ENCODE measurements at places on chromosomes 6 and 20.

- DNase-seq = no peak
These were observed 19.0 kb downstream of the VAPB start for GRCh38 chr20:58407966-58408557.

DNA sequence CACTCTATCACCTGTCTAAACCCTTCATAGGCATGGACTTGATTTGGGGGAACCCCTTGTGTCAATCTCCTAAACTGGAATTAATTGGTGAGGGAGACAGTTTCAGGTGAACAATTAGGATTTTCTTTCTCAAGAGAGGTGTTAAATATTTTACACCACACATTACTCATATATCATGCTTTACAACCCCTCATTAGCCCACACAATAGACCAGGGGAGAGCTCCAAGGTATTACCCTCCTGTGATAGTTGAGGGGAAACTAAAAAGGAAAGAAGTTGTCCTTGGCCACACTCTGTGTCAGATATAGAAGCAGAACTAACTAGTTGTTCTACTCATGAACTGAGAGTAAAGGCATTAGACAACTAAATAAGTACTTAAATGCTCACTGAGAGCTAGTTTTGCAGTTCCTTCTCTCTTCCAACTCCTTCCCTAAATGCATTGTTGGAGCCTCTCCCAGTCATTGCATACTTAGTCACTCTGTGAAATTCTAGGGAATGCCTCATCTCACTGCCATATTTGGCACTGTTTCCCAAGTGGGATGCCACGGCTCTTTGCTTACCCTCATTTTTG, 183.7 kb upstream of the CEP162 start:
- DNase-seq = no peak

DNA sequence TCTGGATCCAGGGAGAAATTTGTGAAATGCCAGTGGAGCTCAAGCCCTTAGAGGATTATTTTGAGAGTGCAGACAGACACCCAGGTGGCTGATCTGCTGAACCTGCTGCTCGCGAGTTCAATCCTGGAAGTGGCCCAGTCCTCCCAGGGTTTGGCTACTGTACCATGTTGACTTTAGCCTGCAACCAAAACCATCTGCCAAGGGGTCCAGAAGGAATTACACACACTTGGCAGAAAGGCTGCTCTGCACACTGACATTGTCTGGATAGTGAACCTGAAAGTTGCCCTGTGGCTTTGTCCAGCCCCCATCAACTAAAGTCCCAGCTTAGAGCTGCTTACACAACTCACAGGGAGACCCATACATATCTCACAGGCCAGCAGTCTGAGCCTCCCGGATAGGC, 21.6 kb upstream of the PI3 start:
- DNase-seq = no peak

GRCh38 chr20:1423625-1424106, 30.8 kb upstream of the FKBP1A start:
- DNase-seq = no peak

DNA sequence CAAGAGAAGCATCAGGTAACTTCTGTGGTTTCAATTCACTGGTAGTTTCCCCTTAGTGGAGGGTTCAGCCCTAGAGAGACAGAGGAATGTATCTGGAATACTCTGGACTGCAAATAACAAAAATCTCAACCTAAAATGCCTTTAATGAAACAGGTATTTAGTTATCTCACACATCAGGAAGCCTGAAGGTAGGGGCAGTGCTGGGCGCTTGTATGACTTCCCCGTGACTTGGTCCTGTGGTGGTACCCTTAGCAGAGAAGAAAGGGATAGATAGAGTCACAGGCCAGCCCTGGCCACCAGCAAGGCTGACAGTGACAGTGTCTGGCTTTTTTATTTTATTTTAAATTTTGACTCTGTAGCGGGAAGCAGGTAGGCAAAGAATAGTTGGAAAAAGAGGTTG, 14.9 kb downstream of the LRRC1 start:
- DNase-seq = no peak

- DNase-seq = no peak
These were observed 213.9 kb upstream of the ECI2 start for GRCh38 chr6:4349323-4349722.

- no peak for DNase-seq
These were observed 168.4 kb downstream of the DOK5 start for GRCh38 chr20:54643761-54644160.

- DNase-seq = no peak
These were observed 89.0 kb downstream of the CDS2 start for GRCh38 chr20:5215672-5216304.

DNA sequence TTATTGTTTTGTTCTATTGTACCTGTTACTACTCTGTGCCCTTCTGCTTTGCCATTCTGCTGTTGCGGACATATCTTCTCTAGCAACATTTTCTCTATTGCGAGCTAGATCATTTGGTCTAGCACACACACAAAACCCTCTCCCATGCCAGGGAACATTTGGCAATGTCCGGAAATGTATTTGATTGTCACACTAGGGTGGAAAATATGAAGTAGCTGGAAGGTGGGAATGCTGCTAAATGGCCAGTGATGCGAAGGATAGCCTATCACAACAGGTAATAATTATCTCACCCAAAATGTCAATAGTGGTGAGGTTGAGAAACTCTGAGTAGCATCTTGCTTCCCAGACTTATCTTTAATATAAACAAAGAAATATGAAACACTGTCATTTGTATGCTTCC, 331.9 kb downstream of the HTR1B start:
- no peak for DNase-seq

GRCh38 chr6:23371132-23371915, 754.7 kb upstream of the NRSN1 start:
- DNase-seq = no peak

DNA sequence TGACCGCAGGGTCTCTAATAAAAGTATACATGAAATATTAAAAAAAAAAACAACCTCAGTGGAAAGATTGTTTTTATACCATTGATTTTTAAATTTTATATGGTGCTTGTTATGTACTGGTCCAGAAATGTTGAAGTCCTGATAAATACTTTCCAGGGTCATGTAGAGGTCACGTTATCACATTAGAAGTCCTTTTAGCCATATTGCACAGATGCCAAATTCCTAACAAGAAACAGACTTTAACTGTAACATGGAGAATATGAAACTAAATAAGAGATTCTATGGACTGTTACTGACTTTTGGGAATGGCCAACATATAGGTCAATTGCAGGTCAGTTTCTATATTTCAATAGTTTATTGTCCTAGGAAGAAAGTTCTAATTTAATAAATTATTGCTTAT, 89.0 kb downstream of the ADGRB3 start:
- no peak for DNase-seq

DNA sequence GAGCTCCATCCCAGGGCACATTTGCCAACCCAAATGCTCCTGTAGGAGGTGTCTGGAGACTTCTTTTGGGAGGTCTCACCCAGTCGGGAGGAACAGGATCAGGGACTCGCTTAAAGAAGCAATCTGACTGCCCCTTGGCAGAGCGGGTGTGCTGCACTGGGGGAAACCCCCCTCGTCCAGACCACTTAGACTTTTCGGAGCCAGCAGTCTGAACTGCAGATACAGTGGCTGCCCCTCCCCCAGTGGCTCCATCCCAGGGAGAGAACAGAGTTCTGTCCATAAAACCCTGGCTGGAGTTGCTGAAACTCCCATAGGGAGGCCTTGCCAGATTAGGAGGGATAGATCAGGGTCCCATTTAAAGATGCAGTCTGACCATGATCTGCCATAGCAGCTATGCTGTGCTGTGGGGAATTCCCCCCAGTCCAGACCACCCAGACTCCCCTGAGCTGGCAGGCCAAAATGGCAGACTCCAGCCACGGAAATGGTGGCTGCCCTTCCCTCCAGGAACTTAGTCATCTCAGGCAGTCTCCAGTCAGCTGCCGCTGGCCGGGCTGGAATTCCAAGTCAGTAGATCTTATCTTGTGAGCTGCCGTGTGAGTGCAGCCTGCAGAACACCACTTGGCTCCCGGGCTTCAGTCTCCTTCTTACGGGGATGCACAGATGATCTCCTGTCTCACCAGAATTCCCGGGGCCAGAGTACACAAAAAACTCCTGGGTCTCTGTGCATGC, 278.1 kb upstream of the SASH1 start:
- no peak for DNase-seq

GRCh38 chr6:79042799-79043126, 35.3 kb downstream of the PHIP start:
- DNase-seq = no peak

DNA sequence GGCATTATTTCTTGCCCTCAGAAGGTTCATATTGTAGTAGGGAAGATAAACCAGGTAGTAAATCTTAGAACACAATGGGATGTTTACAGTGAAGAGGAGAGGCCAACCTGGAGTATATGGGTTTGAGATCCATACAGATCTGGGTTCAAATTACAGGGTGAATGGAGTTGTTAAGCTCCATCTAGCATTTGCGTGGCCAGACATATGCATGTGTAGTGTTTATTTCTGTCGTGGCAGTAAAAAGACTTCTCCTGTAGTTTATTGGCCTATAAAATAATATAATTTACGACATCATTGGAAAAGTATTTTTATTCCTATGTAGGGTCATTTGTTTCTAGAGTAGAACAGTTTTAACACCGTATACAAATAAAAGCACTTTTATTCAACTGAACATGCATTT, 25.2 kb upstream of the TULP4 start:
- no peak for DNase-seq

DNA sequence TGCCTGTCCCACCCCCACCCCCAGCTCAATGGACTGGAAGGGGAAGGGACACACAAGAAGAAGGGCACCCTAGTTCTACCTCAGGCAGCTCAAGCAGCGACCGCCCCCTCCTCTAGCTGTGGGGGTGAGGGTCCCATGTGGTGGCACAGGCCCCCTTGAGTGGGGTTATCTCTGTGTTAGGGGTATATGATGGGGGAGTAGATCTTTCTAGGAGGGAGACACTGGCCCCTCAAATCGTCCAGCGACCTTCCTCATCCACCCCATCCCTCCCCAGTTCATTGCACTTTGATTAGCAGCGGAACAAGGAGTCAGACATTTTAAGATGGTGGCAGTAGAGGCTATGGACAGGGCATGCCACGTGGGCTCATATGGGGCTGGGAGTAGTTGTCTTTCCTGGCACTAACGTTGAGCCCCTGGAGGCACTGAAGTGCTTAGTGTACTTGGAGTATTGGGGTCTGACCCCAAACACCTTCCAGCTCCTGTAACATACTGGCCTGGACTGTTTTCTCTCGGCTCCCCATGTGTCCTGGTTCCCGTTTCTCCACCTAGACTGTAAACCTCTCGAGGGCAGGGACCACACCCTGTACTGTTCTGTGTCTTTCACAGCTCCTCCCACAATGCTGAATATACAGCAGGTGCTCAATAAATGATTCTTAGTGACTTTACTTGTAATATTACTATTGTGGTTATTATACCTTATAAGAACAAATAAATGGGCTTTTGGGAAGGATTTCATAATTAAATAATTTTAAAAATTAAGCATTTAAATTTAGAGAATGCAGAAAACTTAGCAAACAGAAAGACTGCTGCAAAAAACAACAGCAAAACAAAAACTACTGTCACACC, 8.4 kb downstream of the CDKN1A start:
- no peak for DNase-seq

- DNase-seq = no peak
These were observed 3.9 kb downstream of the PLCG1 start for GRCh38 chr20:41141153-41141815.

GRCh38 chr6:147951726-147952125, 390.9 kb upstream of the SASH1 start:
- no peak for DNase-seq

- no peak for DNase-seq
These were observed 425.5 kb downstream of the CBLN4 start for GRCh38 chr20:55579802-55580201.

GRCh38 chr6:43269273-43270007, 26.2 kb downstream of the TTBK1 start:
- DNase-seq = no peak

GRCh38 chr20:33489495-33490022, 337 bp upstream of the CBFA2T2 start:
- DNase-seq = peak; percentile 95

DNA sequence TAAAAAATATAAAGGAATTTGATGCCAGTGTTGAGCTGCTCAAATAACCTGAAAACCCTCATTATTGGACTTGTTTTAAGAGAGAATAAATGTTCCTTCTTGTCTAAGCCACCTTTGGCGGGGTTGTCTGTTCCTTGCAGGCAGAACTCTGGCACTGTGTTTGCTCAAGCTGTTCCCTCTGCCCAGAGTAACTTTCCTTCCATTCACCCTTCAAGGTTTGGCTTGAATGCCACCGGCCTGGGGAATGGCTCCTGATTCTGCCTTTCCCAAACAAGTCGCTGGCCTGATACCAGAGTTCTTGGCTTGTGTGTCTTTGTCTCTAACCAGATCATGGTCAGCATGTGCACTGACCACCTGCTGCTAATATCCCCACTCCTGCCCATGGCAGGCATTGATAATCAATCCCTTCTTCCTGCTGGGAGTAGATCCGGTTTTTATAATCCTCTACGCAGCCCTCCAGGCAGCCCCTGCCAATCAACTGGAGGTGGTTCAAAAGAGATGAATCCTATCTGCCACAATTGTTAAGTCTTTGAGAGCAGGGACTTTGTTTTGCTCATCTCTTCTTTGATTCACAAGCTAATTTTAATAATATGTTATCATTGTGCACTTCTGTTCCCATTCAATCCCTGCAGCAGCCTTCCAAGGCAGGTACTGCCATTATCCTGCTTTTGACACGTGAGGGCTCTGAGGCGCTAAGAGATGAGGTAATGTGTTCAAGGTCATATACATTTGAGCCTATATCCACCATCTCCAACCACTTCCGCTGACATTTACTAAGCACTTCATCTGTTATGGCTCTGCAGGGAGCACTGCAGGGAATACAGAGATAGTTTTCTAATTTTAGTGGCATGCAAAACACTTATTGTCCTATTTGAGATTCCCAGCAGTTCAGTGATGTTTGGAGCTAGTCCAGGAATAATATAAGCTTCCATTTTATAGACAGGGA, 3.1 kb upstream of the CCM2L start:
- DNase-seq = no peak

DNA sequence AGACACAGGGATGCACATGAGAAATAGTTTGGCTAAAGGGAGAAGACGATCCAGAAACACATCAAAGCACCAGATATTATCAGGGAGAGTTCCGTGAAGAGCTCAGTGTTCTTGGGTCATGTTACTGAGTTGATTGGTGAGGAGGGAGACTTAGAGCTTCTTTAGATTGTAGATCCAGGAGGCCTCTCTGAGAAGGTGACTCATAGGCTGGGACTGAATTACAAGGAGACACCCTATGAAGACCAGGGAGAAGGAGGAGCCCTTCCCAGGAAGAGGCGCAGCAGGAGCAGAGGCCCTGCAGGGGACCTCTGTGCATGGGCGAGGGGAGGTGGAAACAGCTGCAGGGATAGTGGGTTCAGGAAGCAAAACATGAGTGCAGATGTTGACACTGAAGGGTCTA, 196.5 kb downstream of the SLC24A3 start:
- DNase-seq = no peak

DNA sequence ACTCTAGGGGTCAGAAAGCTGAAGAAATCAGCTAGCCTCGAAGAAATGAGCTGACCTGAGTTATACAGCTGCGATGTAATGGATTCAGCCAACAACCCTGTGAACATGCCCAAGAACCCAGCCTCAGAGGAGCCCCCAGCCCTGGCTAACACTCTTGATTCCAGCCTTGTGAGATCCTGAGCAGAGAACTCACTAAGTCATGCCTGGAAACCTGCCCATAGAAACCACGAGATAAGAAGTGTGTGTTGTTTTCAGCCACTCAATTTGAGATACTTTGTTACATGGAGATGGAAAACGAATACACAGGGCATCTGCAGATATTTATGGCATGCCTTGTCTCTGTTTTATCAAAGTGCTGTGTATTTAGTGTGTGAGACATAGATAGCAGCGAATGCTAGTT, 265.2 kb downstream of the QKI start:
- no peak for DNase-seq

GRCh38 chr20:3654326-3655130, 8.7 kb downstream of the GFRA4 start:
- DNase-seq = peak; percentile 46

- DNase-seq = peak; percentile 75
These were observed 11.5 kb upstream of the MEP1A start for GRCh38 chr6:46781478-46782378.
